Substantia nigra (tissue), 51 donors: ENCODE measurements at places on chromosomes 12 and 14.
A peak's percentile ranks its signal among the peaks of the same experiment; 100 is the strongest.

GRCh38 chr12:51183816-51184215, 10.9 kb upstream of the TFCP2 start:
- no peak for DNase-seq

- no peak for DNase-seq
Measured at GRCh38 chr14:23284654-23285529, 1.0 kb downstream of the HOMEZ start.

- no peak for DNase-seq
Measured at GRCh38 chr12:16019136-16019535, 108.0 kb downstream of the DERA start.

DNA sequence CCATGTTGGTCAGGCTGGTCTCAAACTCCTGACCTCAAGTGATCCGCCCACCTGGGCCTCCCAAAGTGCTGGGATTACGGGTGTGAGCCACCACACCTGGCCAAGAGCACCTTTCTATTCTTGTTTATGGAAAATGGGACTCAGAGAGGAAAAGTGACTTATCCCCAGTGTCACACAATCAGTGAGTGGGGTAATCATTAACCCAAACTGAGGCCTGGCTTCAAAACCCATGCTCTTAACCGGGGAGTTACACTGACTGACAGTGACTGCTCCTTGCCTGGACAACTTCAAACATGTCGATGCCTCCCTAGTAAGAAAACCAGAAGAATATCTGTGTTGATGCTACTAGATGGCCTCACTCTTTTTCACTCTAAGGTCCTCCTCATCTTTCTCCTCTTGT, 7.3 kb downstream of the CLEC7A start:
- DNase-seq, result no peak

DNA sequence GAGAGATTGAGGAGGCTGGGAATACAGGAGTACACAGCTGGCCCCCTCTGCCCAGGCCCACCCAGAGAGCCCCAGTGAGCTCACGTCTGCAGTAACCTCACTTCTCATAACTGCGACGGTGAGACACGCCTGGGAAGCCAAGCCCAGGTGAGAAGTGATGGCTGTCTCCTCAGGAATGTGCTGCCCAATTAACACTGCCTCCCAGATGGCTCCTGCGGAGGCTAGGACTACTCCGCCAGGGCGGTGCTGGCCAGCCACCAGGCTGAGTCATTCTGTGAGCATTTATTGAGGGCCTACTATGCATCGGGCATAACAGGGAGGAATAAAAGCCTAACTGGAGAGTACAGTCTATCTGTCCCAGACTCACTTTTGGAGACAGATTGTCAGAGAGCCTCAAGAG, 9.3 kb upstream of the TMEM106C start:
- DNase-seq, result no peak

DNA sequence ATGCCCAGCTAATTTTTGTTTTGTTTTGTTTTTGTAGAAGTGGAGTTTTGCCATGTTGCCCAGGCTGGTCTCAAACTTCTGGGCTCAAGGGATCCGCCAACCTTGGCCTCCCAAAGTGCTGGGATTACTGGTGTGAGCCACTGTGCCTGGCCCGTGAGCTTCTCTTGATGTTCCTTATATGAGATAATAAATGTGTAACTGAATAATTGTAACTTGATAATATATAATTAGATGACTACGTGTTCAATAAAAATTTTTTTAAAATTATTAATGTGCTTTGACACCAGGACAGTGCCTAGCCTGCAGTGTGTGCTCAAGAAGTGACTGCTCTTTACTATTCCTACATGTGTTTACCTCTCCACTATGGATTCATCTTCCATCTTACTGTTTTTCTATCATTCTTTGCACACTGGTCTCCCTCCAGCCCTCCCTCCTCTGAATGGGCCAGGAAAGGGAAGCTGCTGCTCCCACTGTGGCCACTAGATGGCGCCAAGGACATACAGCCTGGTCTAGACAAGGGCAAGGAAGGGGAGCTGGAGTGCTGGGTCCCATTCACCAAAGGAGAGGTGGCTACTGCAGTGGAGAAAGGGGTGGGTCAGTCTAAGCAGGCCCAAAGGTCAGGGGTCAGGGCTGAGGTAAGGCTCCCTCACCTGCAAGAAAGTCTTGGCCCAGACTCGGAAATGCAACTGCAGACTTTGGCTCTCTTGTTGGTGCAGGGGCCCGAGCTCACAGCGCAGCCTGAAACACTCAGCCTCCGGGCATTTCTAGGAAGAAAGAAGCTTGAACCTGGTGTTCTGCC, 14.7 kb upstream of the ZNF385A start:
- peak; percentile 85 for DNase-seq

- DNase-seq, result no peak
Measured at GRCh38 chr12:72511906-72512305, 239.7 kb downstream of the TRHDE start.

GRCh38 chr12:115388139-115388538, 704.2 kb upstream of the TBX3 start:
- DNase-seq, result no peak

GRCh38 chr12:57894399-57895292, 46.7 kb upstream of the ATP23 start:
- no peak for DNase-seq

DNA sequence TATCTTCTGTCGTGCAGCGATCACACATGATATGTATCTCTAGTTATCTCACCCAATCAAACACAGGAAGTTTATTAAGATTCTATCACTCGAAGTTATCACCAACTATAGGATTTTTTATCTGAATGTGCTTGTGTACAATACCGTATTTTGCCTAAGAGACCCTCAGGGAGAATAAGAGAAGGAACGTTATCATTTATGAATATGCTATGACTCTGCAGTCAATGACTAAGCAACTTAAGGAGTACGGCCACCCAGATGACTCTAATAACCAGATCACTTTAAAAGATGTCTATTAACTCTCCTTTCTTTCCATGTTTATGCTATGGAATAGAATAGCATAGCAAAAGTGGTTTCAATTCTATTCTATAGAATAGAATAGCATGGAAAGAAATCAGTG, 486.4 kb downstream of the BCL11B start:
- DNase-seq, result no peak

GRCh38 chr12:105799103-105799502, 339.7 kb downstream of the NUAK1 start:
- DNase-seq, result no peak

GRCh38 chr12:28585146-28585545, 394.9 kb downstream of the CCDC91 start:
- no peak for DNase-seq

DNA sequence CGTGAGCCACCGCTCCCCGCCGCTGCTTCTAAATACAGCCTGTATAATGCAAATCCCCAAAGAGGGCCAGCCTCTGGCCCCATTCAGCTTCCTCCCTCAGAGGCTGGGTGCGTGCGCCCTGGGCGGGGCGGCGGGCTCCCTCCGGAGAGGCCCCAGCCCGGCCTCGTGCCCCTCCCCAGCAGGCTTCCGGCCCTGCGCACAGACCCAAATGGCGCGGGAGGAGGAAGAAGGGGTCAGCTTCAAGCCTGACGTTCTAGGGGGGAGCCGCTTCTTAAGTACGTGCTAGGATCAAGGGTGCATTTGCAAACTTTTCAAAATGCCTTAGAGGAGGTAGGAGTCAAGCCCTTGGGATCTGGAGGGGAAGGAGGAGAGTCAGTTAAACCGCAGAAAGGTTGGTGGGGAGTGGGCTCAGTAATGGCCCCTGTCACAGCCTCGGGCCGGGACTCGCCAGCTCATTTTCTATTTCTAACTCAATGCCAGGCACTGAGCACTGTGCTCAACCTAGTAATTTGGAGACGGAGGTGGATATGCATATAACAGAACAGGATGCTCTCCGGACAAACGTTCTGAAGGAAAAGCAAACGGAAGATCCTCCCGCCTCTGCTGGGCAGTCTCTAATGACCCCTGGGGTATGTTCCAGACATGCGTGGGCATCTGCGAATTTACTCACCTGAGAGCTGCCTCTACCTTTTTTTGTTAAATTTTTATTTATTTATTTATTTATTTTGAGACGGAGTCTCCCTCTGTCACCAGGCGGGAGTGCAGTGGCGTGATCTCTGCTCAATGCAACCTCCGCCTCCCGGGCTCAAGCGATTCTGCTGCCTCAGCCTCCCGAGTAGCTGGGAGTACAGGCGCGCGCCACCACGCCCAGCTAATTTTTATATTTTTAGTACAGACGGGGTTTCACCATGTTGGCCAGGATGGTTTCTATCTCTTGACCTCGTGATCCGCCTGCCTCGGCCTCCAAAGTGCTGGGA, 32.3 kb downstream of the NINJ2 start:
- DNase-seq, result no peak

DNA sequence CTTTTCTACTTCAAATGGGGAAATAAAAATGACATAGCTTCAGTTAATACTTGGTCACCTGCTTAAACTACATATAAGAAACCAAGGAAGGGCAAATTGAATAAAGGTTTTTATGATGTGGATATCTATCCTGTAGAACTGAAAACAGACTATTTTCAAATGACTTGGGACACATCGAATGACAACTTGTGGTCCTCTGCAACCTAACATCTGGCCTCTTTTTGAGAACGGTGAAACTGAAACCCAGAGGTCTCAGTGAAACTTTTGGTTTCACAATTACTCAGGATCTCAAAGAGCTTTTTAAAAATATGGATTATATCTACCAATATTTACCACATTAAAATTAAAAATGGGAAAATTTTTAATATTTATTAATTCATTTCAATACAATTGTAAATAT, 65.2 kb downstream of the PPP2R5E start:
- DNase-seq, result no peak

DNA sequence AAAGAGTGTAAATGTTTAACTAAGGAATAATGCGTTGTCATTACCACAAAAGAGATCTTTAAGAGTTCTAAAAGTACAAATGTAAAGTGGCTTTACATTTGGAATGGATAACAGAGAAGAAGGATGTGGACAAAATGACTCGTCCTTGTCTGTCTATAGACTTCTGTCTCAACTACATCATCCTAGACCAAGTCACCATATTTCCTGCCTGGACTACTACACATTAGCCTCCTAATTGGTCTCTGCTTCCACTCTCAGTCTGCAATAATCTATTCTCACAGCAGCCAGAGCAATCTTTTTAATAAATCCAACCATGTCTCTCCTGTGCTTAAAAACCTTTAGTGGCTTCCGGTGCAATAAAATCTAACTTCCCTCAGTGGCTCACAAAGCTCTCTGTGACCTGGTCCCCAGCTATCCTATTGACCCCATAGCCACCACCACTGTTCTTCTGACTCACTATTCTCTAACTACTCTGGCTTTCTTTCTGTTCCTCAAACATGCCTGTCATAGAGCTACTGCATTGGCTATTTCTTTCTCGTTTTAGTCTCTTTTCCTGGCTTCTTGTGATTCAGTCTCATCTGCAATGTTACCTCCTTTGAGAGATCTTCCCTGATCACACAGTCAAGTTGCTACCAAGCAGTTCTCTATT, 91.1 kb downstream of the MYF5 start:
- DNase-seq, result no peak

DNA sequence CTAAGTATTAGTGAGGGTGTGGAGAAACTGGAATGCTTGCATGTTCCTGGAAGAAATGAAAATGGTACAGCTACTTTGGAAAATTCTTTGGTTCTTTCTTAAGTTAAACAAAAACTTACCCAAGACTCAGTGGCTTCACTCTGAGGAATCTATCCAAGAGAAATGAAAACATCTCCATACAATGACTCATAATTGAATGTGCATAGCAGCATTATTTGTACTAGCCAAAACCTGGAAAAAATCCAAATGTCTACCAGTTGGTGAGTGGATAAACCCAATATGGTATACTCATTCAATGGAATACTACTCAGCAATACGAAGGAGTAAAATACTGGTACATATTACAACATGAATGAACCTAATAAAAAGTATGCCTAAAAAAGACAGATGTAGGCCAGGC, 18.0 kb upstream of the CRACR2A start:
- DNase-seq, result no peak

DNA sequence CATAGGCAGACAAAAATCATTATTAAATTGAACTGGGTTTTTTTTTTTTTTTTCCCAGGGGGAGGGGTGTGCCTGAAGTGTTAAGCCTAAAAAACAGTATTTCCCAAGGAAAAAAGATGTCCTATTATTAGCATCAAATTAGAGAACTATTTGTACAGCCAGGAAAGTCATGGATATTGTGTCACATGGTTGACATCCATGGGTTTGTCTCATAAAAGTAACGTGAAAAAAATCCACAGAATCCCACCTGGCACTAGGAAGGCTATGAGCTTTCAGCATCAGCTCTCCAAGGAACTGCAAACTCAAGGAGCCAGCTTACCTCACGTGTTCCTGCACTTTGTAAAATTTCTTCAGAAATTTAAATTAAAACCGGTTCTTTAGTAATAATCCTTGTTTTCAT, 69.1 kb upstream of the EGLN3 start:
- no peak for DNase-seq

GRCh38 chr12:102024765-102025164, 37.0 kb downstream of the WASHC3 start:
- no peak for DNase-seq

DNA sequence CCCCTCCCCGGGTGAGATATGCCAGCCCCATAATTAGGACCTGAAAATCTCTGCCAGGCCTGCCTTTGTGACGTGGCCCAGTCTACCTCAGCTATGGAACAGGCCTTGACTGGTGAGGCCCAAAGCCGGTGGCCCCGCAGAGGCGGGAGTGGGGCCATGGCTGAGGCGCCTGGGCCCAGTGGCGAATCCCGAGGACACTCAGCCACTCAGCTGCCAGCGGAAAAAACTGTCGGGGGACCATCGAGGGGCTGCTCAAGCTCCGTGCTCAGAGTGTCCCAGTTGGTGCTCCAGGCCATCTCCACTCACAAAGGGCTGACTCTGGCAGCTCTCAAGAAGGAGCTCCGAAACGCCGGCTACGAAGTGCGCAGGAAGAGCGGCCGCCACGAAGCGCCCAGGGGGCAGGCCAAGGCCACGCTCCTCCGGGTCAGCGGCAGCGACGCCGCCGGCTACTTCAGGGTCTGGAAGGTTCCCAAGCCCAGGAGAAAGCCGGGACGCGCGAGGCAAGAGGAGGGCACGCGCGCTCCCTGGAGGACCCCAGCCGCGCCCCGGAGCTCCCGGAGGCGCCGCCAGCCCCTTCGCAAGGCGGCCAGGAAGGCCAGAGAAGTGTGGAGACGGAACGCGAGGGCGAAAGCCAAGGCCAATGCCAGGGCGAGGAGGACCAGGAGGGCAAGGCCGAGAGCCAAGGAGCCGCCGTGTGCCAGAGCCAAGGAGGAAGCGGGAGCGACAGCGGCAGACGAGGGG, 21.4 kb downstream of the ZNF641 start:
- DNase-seq, result no peak

DNA sequence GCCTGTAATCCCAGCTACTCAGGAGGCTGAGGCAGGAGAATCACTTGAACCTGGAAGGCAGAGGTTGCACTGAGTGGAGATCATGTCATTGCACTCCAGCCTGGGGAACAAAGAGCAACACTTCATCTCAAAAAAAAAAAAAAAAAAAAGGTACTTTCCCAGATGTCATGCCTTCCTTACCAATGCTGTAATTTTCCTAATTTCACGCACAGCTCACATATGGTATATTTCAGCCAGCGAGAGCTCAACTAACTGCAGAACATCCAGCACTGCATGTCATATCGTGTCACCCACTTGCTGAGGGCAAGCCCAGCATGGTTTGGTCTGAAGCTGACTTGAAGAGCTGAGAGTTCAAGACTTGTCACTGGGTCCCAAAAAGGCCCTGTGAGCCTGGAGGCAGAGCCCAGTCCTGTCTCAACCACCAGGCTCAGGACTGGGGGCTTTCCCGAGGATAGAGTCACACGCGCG, 29.0 kb downstream of the NFKBIA start:
- DNase-seq, result no peak
